ENCODE measurements at places on chromosomes 5 and 9.

DNA sequence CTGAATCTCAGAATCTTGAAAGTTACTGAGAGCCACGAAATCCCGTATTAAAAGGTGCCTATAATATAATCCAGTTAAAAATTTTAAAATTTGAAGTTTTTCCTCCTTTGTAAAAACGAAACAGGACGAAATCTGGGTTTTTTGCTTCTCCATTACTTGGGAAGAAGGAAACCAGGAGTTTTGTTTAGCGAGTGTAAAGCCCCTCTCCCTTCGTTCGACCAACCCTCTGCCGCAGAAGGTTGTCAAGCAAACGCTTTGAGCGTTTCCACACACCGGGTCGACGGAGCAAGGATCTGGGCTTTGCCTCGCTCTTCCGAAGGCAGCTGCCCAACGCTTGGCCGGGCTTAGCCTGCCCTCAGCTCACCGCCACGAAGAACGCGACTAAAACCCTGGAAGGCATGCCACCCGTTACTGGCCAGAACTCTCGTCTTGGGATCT, 1.6 kb upstream of the FOXE1 start:
- DNase-seq: no peak

DNA sequence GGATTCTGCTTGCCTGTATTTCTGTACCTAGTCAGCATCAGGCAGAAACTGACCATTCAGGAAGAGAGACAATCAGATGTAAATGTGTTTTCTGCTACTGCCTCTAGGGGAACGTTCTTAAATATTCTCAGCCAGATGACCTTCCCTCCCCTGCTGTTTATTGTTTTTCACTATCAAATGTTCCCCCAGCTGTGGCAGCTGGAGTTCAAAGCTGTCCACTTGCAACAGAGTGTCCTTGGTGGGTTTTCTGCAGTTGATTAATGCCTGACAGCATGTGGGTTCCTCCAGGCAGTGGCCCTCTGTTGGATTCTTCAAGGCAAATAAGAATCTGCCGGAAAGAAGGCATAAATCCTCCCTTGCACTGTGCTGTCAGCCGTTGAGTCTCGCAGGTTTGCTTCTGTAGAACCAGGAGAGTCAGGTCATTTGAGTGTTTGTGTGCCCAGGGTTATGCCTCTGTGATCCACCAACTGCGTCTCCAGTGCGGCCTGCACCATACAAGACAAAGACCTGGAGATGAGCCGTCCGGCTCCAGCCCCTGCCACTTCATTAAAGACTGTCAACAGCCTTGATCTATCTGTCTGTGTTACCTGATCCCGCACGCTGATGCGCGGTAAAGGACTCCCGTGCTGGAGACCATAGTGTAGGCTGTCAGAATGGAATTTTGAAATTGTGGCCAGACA, 203.4 kb downstream of the GADD45G start:
- DNase-seq: no peak

- peak; percentile 20 for DNase-seq
These were observed 170.6 kb downstream of the CACNA1B start for GRCh38 chr9:138048184-138048583.

DNA sequence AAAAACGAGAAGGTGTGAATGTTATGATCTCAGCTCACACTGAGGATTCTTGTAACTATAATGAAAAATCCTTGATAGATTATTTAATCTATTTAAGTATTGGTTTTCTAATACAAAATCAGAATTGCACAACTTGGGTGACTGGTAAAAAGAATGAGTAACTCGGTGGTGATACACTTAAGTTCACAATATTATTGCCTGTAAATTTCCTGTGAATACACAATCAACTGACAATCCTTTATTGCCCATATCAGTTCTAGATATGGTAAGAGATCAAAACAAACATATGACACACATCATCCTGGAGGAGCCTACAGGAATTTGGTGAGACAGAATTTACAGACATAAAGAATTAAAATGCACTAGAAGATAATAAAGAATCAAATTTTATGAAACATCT, 14.1 kb upstream of the LURAP1L start:
- no peak for DNase-seq

DNA sequence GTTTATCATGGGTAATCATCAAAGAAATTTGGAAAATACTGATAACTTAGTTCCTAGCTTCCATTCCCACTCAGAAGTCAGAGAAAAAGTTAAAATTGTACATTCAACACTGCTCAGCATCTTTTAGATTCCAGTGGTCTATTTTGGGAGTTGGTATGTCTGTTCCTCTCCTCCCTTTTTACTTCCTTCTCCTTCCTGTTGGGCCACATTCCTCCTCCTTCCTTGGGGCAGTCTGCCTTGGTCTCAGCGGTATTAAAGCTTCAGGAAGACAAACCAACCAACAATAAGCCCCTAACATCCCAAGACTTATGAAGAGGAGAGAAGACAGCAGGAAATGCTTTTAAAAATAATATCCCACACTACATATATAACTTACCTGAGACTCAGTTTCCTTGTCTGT, 49.9 kb upstream of the SSBP2 start:
- no peak for DNase-seq

GRCh38 chr9:18608371-18608770, 134.4 kb downstream of the ADAMTSL1 start:
- DNase-seq: no peak

DNA sequence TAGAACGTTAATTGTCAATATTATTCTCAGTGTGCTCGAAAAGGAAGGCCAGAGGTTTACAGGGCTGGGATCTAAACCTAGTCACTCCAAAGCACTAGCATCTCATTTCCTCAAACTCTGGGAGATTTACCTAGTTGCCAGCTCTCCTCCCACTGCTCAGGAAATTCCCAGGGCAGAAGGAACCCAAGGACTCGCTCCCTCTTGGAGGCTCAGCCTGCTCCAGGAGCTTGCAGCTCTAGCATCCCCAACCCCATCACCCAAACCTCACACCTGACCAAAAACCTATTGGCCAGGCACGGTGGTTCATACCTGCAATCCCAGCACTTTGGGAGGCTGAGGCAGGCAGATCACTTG, 26.0 kb downstream of the SERINC5 start:
- no peak for DNase-seq

GRCh38 chr9:118836891-118837290, 532.3 kb downstream of the BRINP1 start:
- no peak for DNase-seq

GRCh38 chr9:27154908-27155307, 45.9 kb downstream of the TEK start:
- no peak for DNase-seq

DNA sequence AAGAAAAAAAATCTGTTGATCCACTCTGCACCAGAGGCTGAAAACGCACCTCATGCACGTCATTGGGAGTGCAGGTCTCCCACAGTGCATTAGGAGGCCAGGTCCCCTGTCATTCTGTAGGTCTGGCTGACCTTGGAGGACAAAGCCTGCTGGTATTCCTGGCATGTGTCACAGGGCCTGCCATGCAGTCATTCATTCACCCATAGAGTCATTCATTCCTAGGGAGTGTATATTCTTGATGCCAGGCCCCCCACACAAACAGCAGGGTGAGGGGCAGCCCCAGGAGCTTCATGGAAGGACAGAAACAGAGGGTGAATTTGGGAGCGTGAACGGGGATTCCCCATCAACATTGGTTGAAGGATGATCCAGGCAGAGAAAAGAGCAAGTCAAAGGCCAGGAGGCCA, 2.2 kb downstream of the GBGT1 start:
- DNase-seq: no peak

- no peak for DNase-seq
These were observed 493.4 kb upstream of the TUSC1 start for GRCh38 chr9:26171691-26172090.

- no peak for DNase-seq
These were observed 214.4 kb downstream of the MCTP1 start for GRCh38 chr5:95070453-95070852.

DNA sequence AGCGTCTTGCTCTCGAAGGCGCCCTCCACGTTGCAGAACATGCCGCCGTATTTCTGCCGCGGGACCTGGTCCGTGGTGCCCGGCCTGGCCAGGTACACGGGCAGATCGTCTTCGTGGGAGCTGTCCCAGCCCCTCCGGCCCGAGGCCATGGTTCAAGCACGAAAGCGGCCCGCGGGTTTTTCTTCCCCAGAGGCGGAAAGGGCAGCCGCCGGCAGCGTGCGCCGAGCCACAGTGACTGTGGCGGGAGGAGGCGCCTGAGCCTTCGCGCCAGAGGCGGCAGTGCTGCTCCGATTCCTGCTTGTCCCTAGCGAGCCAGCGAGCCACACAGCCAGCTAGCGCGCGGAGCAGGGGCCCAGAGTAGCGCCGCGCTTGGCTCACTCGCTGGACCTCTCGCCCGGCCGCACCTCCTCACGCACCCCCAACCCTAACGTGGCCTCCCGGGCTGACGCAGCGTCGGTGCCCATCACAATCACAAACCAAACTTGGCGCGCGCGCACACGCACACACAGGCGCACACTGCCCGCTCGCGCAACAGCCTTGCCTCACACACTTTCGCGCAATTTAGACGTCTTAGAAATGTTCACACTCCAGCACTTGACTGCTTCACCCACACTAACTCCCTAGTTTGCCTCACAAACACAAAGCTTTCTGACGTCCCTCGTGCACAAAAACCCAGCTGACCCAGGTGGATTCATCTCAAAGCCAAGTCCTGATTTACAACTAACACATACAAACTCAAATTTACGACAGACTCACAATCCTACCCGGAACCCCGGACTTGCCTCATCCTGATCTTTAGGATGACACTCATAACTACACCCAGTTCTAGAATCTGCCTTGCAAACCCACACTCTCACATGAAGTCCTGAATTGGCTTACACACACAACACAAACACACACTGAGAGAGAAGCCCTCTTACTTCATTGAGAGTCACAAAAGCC, at the start of gene DPYSL3:
DPYSL3 (minus strand) TSS at position 359 of the 942 bp plus-strand sequence; CDS start at position 149, 210 bp downstream.
- peak; percentile 49 for DNase-seq

DNA sequence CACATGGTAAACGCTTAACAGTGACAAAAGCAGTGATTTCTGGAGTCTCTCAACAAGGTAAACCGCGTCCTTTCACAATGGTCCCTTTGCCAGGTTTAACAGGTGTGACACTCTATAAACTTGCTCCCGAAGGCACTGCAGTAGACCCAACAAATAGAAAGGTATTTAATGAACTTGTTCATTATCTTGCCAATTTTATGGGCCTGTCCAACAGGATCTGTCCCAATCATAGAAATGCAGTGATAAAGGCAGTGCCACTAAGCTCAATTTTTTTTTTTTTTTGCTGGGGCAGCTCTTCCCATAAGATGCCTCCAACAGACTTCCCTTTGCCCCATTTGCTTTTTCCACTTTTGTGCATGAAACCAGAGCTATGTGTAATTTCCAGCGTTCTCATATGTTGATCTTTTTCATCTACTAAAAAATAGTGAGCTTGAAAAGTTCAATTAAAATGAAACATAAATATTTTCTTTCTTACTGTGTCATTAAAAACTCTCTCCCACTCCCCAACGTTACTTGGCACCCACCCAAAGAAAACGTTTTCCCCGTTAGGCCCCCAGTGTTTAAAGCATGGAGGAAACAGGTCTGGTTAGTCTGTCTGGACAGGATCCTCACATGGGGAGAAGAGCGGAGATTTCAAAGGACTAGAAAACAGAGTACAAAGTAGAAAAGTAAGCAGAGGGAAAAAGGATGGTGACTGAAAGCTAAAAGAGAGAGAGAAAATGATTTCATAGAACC, 80.9 kb upstream of the SPATA31D4 start:
- DNase-seq: no peak

GRCh38 chr5:137838976-137839375, 28.7 kb upstream of the MYOT start:
- no peak for DNase-seq

DNA sequence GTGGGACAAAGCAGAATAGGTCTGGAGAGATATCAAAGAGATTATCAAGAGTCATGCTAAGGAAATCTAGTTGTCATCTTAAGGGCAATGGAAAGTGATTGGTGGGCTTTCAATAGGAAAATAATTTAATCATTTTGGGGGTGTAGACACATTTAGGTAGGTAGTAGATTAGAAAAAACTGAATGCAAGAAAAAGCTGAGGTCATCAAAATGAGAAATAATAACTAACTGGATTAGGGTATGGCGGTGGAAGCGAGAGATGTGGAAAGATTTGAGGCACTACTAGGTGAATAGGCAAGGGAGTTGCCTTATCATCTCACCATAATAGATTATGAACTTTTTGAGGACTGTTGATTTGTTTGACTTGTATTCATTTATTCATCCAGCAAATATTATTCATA, 393.2 kb upstream of the ZNF608 start:
- DNase-seq: no peak
